ENCODE measurements at places on chromosomes 12 and 14.
A peak's percentile ranks its signal among the peaks of the same experiment; 100 is the strongest.

- no peak for DNase-seq
These were observed 35.4 kb upstream of the EMP1 start for GRCh38 chr12:13161172-13161571.

DNA sequence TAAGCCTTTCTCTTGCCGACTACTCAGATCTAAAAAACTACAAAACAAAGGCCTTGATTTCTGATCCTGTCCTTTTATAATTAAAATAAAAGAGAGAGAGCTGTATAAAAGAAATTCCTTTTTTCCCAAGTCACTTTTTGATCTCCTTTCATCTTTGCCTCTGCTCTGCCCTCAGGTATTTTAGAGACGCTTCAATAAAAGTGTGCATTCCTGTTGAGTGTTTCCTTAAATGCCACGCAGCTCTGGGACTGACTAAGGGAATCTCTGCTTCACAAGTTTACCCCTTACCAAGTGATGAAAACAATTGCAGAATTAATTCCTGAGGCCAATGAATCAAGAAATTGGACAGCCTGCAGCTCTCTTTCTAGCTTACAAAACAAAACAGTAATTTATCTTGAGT, 1109.8 kb downstream of the TMTC2 start:
- DNase-seq, result no peak

- no peak for DNase-seq
These were observed 30.8 kb downstream of the BTG1 start for GRCh38 chr12:92114834-92115233.

- no peak for DNase-seq
These were observed 357.0 kb downstream of the NAV3 start for GRCh38 chr12:78187741-78188140.

DNA sequence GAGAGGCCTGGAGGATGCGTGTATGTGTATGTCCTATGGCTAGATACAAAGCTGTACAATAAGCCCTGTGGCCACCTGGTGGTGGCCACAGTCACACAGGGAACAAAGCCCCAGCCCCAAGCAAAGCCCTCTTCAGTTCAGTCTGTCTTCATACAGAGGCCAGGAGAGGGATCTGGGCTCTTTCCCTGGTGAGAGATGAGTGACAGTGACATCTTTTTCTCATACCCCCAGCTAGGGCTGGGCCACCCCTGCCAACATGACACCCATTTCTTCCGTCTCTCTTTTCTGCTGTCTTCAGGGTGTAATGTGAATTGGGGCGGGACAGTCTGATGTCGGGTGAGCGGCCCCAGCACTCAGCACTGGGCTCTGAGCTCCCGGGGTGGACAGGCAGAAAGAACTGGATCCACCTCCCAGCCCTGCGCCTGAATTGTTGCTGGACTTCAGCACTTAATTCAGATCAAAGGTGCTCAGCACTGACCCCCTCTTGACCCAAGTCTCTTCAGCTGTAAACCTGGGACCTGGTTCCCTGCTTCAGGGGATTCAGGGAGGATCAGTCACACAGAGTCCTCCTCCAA, 59.8 kb downstream of the SERPINA3 start:
- no peak for DNase-seq

GRCh38 chr12:122018937-122019336, 2.7 kb upstream of the BCL7A start:
- DNase-seq, result no peak

DNA sequence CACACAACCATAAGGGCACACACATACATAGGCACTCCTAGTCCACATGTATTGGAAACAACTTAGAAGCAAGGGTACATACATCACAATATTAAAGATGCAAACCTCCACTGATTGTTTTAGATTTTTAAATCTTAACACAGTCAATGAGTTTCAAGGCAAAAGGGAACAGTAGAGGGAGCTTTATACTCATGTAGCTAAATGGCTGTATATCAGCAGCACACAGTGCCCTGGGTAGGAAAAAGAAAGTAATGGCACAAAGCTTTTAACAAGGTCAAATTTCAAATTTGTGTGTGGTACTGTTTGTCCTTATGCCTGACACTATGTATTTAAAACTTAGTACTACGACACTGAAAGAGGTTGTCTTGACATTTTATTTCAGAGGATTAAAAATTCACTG, 262.0 kb downstream of the MED13L start:
- peak; percentile 29 for DNase-seq

GRCh38 chr14:89027097-89027740, 202.8 kb downstream of the TTC8 start:
- DNase-seq, result no peak

DNA sequence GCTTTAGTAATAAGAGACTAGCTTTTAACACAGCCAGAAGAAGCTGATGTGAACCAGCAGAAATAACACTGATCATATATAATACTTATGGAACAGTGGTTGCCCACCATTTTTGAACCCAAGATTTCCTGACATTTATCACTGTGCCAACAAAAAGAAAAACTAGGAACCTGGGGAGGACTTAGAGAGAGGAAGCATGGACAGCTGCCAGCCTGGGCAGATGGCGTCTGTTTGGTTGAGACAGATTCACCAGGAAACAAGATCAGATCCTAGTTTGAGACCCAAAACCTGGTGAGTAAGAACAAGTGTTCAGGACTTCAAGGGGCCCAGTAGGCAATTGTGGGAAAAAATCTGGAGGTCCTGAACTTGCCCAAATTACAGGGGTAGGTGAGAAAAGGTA, 95.3 kb downstream of the BICD1 start:
- no peak for DNase-seq

DNA sequence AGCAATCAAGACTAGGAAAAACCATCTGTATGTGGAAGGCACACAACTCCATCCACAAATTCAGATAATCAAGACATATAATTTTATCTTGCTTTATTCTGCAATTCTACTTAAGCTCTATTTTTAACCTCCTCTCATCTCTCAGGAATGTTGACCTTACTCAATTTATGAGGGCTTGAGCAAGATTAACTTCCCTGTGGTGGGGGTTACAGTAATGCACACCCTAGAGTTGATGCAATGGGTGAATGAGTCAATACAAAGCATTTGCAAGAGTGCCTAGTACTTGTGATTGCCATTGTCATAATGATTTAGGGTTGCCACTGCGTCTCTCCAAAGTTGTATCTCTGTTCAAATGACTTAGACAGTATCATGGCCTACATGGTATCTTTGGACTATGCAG, 1598.4 kb upstream of the TMEM132C start:
- DNase-seq, result peak; percentile 79

DNA sequence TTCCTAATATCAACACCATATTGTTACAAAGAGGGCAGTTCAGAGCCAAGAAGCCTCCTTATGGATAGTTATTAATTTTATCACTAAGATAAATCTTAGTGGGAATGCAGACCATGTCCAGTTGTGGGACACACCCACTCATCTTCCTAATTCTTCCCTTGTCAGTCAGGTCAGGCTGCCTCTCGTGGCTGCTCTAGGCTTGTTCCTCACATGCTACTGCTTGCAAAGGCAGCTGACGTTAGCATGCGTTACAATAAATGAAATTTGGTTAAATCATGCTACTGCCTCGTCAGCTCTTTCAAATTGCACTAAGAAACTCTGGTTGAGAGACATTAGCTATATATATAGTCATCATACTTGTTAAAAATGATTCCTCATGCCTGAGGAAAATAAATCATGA, 108.4 kb downstream of the CAND1 start:
- no peak for DNase-seq

- DNase-seq, result no peak
These were observed 117.3 kb downstream of the CPNE8 start for GRCh38 chr12:38788106-38788505.

GRCh38 chr12:7503686-7504415, at the start of gene CD163:
Gene CD163, minus strand, starts transcription at chr12:7503777. Its CDS starts 87 bp downstream, at chr12:7503690.
- DNase-seq, result no peak

GRCh38 chr14:50127802-50128201, 11.4 kb upstream of the VCPKMT start:
- DNase-seq, result no peak

DNA sequence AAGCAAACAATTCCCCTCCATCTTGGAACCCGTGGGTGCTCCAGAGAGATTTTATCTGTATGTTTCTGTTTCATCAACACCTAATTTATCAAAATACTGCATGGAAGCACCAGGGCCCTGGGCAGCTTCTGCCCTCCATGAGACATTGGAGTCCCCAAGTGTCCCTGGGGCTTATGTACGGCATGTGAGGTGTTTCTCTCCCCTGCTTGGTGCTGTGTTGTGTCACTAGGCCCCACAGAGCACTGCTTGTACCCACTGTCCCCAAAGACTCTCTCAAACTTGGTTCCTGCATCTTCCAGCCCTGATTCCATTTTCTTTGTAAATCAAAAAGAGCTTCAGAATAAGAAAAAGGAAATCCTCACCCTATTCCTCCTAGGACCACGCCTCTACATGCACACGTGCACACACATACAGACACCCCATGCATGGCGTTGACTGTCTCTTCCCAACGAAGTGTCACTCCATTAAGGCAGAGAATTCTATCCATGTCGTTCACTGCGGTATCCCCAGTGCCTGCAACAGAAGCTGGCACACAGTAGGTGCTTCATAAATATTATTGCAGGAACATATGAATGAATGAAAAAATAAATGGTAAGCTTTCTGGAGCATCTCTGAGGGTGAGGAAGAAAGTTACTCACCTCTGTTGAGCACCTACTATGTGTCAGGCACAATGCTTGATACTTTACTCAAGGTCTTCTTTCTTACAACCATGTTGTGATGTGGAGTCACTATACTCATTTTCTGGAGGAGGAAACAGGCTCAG, 191.6 kb downstream of the DICER1 start:
- no peak for DNase-seq

DNA sequence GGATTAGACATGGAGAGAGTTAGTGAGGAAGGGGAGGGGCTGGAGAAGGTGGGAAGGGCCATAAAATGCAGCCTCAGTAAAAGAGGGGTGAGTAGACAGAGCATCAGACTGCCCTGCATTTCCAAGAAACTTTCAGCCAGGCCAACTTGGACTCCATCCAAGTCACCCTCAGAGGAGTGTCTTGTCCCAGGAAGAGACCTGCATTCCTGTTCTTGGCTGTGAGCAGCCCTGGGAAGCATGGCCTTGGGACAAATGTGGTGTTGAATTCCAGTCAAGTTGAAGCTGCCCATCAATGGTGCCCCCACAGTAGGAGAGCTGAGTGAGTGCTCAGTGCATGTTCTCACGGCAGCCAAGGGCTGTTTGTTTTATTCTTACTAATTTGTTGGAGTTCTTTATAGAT, 35.0 kb upstream of the TUNAR start:
- no peak for DNase-seq

DNA sequence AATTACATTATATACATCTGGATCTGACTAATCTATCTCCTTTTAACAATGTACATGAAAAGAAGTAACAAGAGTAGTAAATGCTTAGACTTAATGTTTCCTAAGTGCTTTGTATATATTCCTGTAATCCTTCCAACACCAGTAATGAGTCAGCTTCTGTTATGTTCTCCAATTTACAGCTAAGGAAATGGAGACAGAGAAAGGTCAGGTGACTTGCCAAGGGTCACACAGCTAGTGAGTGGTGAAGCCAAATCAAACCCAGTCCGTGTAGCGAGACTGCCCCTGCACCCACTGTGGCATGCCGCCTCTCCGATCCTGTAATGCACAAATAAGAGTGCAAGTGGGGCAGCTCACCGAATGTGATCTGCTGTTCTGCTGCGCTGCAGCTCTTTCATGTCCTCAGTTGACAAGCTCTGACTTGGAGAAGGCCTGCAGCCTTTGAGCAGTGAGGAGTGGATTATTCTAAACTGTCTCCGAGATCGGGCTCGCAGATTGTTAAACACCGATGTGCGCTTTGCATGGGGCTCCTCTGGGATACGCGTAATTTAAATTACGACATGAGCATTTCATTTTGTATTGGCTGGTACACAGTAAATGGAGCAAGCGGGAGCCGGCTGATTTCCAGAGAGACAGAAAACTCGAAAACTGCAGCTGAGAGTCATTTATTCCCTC, 65.1 kb upstream of the KTN1 start:
- DNase-seq, result peak; percentile 78

DNA sequence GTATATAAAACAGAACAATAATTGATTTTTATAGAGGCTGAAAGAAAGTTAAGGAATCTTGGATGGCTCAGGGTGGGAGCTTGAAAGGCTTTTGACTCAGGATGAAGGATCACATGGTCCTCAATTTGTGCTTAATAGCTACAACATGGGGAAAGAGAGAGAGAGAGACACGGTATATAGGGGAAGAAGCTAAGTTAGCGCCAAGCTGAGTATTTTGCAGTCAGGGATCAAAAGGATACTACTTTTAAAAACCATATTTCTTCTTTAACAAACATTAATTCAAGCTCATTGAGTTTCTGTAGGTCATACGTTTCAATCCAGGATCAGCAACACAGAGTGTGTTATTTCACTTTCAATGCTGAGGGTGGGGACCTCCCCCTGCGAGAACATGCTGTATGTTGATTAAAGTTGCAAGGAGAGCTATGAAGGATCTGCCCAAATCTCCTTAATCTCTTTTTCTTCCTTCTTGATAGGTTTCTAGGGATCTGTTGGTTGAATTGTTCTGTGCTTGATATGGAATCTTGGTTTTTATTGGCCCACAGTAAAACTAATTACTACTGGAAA, 133.1 kb upstream of the NUDT4 start:
- DNase-seq, result no peak

GRCh38 chr12:46926526-46926925, 100.7 kb upstream of the SLC38A4 start:
- no peak for DNase-seq

GRCh38 chr12:82833481-82833880, 146.8 kb downstream of the TMTC2 start:
- DNase-seq, result no peak

GRCh38 chr12:56220611-56221231, 1.0 kb downstream of the RNF41 start:
- no peak for DNase-seq

GRCh38 chr14:99242816-99243721, 28.9 kb downstream of the BCL11B start:
- DNase-seq, result no peak
